ENCODE measurements at places on chromosomes 1 and 21.

DNA sequence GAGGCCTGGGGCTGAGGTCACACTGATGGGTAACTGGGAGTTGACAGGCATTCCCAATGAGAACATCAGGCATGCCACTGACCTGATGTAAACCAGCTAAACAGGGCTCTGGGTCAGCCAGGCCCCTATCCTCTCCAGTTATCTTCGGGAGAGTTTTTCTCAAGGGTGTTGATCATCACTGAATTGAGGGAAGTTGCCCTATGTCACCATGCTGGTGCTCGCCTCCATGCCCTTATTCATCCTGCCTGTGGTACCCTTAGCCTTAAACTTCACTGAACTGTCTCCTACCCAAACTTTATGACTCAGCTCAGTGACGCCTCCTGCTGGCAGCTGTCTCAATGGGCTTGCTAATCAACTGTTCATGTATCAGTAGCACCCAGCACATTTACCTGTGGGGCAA, 80.7 kb upstream of the TNR start:
- peak; percentile 22 for DNase-seq

GRCh38 chr1:228721407-228721806, 13.9 kb upstream of the RHOU start:
- no peak for DNase-seq

DNA sequence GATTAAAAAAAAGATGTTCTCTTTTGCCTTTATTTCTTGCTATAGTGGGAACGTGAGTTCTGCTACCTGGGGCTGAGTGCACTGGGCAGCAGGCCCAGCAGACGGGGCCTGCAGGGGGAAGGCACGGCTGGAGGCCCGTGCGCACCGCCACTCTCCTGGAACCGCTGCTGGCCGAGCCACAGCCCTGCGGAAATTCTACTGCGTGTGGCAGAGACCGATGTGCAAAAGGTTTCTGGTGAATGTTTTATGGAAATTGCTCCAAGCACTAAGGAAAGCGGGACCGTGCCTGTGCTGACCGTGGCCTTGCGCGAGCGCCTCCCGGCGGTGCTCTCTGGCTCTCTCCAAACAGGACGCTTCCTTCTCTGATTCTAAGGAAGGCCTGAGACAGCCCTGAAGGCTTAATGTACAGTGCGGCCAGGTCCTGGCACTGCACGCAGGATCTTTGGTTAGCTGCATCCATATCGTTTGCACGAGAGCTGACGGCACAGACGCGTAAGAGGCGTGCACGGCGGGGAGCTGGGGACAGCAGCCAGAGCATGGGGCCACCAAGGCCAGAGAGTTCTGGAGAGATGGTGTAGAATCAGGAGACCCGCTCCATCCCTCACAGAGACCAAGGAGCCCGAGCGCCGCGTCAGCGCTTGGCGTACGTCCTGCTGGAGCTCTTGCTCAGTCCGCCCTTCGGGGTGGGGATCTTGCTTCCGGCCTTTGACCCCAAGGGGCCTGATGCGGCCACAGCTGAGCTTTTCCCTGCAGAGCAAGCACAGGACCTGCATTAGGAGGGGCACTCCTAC, 18.7 kb upstream of the LRRC47 start:
- DNase-seq = no peak

DNA sequence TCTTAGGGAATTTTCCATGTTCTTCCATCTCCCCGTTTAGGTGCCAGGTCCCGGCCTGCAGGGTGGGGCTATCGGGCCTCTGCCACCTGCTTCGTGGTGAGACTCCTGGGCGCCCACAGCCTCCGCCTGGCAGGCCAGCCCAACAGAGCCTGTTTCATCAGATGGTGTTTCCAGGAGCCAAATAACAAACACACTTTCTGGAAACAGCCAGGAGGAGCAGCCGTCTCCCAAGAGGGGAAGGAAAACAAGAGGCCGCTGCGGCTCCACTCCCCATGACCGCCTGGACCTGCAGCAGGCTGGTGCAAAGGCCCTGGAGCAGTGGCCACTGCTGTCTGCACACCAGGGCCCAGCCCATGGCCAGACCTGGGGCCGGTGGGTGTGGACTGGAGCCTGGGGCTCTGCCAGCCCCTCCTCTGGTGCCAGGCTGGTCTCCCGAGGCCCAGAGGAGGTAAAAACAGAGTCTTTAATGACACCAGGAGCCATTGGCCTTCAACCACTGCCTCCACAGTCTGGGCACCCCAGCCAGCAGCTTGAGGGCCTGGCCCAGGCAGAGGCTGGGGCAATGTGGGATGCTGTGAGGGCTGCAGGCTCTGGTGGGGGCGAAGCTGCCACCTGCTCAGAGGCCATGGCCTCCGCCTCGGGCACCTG, 55.0 kb downstream of the SLX9 start:
- no peak for DNase-seq

GRCh38 chr1:87186346-87186745, 142.3 kb upstream of the LMO4 start:
- no peak for DNase-seq

GRCh38 chr1:112507921-112508277, 866 bp upstream of the WNT2B start:
- DNase-seq = no peak

DNA sequence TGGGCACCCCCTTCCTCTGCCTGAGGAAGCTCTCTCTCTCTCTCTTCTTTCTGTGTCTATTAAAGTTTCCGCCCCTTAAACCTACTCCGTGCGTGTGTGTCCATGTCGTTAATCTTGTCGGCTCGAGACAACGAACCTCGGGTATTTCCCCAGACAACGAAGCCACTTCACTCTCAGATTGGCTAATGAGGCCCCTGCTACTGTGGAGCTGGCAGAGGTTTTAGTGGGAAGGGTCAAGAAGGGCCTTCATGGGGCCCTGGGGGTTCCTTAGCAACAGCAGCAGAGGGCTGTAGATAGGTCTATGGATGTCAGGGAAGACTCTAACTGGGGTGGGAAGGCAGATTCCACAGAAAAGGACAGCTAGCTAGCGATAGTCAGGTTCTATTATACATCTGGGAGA, 239.8 kb upstream of the RAB4A start:
- no peak for DNase-seq

GRCh38 chr21:40066221-40066620, 199.0 kb downstream of the PCP4 start:
- no peak for DNase-seq

DNA sequence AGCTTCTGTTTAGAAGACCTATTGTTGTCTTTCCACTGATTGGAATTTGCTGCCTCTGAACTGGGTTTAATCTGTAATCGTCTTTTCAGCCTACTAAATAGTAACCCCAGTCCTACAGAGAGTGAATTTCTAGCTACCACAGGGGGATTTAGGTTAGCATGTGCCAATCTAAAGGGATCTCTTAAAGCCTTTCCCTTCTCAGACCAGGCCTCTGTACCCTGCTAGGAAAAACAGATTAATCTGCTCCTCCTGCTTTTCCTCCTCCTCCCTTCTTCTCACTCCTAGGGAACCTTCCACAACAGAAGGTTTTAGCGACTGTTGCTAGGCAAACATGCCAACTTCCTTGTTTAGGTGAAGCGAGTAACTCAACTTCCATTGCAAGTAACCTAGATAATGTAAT, 1.3 kb upstream of the RC3H1 start:
- no peak for DNase-seq

- DNase-seq = no peak
These were observed 133.3 kb upstream of the GPR52 start for GRCh38 chr1:174314433-174314832.

DNA sequence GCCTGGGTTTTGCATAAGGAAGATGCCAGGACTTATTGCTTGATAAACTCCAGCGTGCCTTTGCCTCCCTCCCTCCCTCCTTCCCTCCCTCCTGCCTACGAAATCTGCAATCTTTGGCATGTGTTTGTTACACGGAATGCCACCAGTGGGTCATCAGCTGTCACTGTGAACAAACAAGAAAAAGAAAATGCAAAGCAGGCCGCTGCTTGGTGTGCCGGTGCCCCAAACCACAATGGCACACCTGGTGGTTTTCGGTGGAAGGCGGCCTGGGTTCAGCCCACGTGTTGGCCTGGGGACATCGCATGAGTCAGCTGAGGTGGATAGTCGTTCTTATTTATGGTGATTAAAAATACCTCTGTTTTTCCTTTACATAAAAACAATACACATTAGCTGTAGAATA, 16.3 kb upstream of the IFNLR1 start:
- DNase-seq = no peak

DNA sequence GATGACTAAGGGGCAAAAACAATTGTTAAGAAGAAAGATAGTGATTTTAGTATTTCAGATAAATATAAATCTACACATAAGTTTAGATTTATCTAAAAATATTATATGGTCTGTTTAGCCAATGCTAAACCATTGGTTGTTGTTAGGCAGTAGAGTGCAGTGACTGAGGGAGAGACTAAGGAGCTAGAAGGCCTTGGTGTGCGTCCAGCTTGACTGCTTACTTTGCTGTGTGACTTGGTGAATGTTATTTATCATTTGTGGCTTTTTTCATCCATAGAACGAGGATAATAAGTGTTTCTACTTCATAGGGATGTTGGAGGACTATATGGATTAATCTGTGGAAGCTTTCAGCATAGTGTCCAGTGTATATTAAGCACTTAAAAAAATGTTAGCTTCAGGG, 264.7 kb upstream of the C1orf105 start:
- no peak for DNase-seq

GRCh38 chr1:241115784-241116183, 241.2 kb downstream of the RGS7 start:
- no peak for DNase-seq

DNA sequence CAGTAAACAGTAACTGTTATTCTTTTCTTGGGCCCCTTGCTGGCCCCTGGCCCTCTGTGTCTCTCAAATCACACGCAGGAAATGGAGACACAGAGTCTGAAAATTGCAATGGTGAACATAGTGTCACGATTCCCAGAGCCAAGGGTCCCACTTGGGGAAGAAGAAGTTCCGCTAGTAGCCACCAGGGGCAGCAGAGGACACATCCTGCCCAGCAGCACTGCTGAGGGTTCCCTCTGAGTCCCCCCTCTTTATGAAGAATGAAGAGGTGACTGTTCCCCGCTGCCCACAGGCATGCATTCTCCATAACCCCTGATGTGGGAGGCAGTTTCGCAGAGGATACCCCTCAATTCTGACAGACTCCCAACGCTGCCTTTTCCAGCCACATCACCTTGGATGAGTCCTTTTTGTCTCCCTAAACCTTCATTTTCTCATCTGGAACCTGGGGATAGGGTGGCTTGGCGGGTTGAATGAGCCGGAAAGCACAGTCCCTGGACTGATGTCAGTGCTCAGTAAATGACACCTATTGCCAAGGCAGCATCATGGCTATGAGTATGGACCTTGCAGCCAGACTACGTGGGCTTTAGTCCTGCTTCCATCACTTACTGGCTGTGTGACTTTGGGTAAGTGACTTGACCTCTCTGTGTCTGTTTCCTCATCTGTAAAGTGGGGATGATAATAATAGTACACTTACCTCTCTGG, 238.0 kb upstream of the TMEM51 start:
- DNase-seq = peak; percentile 37

DNA sequence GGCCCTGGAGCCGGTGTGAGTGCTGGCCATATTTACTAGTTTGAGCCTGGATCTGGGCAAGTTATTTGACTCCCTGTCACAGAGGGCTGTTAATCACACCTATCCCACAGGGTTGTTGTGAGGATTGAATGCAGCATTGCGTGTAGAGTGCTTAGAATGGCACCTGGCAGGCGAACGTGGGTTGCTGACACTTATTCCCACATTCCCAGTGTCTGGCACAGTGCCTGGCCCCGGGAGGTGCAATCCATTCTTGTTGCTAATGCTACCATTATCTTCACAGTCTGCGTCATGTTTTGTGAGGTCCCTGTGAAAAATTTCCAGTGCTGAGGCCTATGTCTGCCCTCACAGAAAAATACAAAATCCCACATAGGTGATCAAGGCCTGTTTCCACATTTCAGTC, 66.1 kb downstream of the CD2 start:
- DNase-seq = no peak
